ENCODE measurements at places on chromosomes 6 and 20. TPM values are rescaled to one million over a fixed set of nuclear protein-coding genes. Genes with fewer than 3 reads are reported as not detected.

- no peak for DNase-seq
Observed at GRCh38 chr6:156421933-156422332, 355.2 kb upstream of the ARID1B start.

- DNase-seq: no peak
Observed at GRCh38 chr20:60474385-60474910, 516.2 kb downstream of the CDH26 start.

GRCh38 chr6:31634969-31635575, 14.6 kb downstream of the PRRC2A start:
- DNase-seq: no peak

DNA sequence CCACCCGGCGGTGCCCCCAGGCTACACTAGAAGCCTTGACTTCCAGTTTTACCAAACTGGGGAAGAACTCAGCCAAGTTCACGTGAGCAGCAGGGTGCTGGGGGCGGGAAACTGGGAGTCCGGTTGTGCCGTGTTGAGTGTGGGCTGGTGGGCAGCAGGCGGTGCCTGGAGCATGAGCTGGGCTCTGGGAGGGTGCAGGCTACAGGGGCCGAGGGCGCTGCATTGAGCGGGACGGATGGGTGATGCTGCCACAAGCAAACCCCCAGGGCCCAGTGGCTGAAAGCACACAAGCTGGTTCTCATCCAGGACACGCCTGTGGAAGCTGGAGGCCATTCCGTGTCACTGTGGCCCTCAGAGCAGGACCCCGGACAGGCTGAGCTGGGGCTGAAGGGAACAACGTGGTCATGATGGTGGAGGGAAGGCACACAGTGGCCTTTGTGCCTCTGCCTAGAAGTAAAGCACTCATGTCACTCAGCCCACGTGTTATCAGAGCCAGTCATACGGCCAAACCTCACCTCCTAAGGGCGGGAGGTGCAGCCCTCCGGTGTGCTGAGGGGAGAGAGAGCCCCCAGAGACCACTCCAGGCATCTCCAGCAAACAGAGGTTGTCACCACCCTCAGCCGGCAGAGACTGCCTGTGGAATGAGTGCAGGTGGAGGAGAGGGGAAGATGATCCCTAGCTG, 29.5 kb downstream of the RBM38 start:
- no peak for DNase-seq

DNA sequence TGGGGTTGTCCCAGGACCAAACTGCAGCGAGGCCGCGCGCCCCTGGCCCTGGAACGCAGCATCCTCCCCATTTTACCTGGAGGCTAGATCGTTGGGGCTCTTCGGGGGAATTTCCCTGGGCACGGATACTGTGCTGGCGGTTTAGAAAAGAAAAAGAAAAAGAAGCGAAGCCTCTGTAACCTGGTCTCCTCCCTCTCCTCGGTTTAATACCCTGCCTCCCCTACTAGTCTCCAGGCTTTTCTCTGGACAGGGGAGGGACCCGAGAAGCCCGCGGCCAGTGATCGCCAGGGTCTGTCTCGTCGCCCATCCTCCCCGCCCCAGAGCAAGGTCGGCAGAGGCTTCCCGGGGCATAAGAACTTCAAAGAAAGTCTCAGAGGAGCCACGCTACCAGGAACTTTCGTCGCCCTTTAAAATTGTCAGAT, 6.1 kb upstream of the LAMP5 start:
- DNase-seq: no peak

DNA sequence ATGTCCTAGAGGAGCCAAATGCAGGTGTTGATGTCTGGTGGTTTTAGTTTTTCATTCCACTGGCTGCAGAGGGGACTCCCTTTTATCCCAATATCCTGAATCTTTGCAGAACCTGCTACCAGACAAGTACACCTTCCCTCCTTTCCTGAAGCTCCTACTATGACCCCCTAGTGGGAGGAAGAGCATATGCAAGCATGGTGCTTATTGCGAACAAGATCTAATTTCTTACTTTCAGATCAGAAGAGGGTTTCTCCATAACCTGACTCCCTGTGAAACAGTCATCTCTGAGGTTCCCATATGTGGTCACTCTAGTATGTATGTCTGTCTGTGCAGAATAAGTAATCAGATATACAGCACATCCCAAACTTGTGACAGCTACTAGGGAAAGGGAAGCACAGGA, 277.2 kb downstream of the ARHGAP18 start:
- no peak for DNase-seq

Gene OR2B3
- not detected for polyA plus RNA-seq

Gene SULF2
- polyA plus RNA-seq: 51.7 TPM

Gene HNF4A
- 259 TPM for polyA plus RNA-seq

Gene DPPA5
- polyA plus RNA-seq: not detected

Gene CYP21A2
- 1.5 TPM for polyA plus RNA-seq

Gene CFAP206
- 0.15 TPM for polyA plus RNA-seq

Gene PAX1
- polyA plus RNA-seq: not detected

Gene ADGRF4
- polyA plus RNA-seq: 1.2 TPM

Gene CDSN
- not detected for polyA plus RNA-seq

Gene TREML4
- polyA plus RNA-seq: not detected

Gene LINC00237
- polyA plus RNA-seq: not detected

All from large intestine (tissue), 12 donors.